ENCODE measurements at places on chromosomes 7 and 10.
A peak's percentile ranks its signal among the peaks of the same experiment; 100 is the strongest.

DNA sequence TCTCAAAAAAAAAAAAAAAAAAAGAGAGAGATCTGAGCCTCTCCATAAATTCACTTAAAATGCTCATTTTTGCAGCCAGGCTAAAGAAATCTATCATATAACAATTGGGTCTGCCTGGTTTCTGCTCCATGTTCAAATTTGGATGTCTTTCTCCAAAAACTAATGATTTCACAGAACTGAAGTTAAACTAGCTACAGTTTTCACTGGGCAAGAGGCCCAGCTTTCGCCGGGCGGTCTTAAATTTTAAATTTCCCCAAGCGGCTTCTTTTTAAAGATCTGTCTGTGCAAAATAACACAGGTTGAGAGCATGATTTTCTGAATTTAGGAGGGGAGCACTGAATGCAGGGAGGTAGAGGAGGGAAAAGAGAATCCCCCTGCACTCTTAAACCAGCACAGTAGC, 603.4 kb downstream of the KCNMA1 start:
- DNase-seq = no peak

DNA sequence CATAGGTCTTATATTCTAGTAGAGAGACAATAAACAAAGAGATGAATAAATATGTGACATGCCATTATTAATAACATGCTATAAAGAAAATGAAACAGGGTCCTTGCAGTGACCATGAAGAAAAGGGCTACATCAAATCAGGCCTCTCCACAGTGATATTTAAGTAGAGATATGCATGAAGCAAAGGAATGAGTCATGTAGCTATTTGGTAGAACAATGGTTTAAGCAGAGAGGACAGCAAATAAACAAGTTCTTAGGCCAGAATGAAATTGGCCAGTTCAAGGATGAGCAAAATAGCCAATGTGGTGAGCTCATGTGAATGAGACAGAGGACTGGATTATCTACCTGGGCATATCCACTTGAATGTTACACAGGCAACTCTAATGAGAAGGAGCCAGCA, 172.2 kb upstream of the FERD3L start:
- DNase-seq = no peak

GRCh38 chr7:132321387-132321786, 254.9 kb downstream of the PLXNA4 start:
- no peak for DNase-seq

GRCh38 chr10:92755725-92756124, 66.0 kb downstream of the HHEX start:
- no peak for DNase-seq

- no peak for DNase-seq
These were observed 124.2 kb upstream of the PDLIM1 start for GRCh38 chr10:95414844-95415485.

DNA sequence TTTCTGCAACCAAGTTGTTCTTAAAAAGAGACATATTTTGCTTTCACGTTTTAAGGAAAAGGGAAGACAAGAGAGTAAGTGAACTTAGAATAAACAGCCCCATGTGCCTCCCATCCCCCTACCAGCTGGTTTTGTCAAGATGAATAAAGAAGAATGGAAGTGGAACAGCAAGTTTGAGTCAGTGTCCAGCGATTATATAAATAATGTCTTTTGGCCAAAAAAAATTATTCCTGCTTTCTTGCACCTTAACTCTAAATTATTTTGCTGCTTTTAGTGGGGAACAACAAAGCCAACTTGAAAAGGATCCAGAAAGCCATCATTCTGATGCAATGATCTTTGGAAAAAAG, 82.4 kb upstream of the TRIL start:
- DNase-seq = no peak

GRCh38 chr7:127769137-127769536, 117.1 kb downstream of the SND1 start:
- no peak for DNase-seq

DNA sequence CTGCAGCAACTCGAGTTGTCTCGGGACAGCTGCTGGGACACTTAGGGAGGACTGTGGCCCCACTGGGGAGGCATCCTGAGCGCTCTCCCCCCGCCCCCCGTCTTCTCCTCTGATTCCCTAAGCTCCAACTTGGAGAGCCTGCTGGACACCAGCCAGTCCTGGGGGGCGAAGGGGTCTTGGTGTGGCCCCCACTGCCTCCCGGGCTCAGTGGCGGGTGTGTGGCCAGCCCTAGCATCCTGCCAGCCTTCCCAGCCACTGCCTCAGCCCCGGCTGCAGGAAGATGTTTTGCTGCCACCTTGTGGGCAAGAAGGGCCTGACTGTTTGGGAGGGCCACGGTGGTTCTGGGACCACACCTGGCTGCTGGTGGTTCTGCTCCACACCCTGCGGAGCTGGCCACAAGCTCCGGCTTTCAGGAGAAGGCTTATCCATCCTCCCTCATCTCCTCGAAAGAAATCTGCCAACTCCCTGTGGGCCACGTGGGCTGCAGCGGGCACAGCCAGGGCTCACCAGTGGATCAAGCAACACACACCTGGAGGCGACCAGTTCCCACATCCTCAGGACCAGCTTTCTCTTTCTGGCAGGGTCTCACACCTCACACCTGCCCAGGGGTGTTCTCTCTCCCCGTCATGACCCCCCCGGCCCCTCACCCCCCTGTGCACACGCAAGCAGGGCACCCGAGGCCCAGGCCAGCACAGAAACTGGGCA, 24.8 kb downstream of the AGAP3 start:
- peak; percentile 68 for DNase-seq

- DNase-seq = peak; percentile 12
These were observed 115.0 kb downstream of the FAM107B start for GRCh38 chr10:14659626-14660196.

DNA sequence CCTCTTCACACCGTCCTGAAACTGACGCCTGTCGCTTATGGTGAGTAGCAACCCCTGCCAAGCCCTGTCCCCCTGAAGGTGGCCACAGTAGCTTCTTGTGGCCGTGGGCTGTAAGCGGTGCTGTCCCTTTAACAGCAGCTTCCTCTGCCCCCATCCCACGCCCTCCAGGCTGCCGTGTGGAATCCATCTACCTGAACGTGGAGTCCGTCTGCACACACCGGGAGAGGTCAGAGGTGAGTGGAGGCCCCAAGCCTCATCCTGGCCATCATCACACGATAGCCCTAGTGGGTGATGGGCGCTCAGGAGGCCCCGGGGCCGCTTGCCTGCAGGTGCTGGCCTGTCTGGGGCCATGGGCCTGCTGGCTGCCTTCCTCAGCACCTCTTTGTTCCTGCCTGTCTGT, 21.2 kb downstream of the PFKFB3 start:
- no peak for DNase-seq

DNA sequence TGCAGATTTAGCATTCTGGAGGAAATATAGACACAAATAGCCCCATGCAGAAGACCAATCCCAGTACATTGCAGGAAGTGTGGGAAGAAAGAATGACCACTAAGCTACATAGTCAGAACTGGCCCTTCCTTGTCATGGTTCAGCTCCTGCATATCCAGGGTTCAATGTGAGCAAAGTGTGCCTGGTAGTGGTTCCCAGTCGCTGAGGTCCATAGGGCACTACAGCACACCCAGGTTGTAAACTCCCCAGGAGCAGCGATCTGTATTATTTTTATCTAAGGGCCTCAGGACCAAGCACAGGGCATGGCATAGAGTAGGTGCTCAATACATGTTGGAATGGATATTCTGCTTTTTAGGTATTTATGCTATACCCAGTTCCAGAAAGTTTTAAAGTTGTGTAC, 114.4 kb downstream of the RTKN2 start:
- no peak for DNase-seq

GRCh38 chr7:49001610-49002033, 77.3 kb downstream of the CDC14C start:
- DNase-seq = no peak

- no peak for DNase-seq
These were observed 10.6 kb upstream of the TRPV6 start for GRCh38 chr7:142896151-142896550.

- no peak for DNase-seq
These were observed 58.9 kb downstream of the HIPK2 start for GRCh38 chr7:139718859-139719258.

- no peak for DNase-seq
These were observed 620 bp downstream of the BET1 start for GRCh38 chr7:94003446-94004023.

GRCh38 chr7:138387755-138388475, 72.1 kb upstream of the TRIM24 start:
- no peak for DNase-seq

DNA sequence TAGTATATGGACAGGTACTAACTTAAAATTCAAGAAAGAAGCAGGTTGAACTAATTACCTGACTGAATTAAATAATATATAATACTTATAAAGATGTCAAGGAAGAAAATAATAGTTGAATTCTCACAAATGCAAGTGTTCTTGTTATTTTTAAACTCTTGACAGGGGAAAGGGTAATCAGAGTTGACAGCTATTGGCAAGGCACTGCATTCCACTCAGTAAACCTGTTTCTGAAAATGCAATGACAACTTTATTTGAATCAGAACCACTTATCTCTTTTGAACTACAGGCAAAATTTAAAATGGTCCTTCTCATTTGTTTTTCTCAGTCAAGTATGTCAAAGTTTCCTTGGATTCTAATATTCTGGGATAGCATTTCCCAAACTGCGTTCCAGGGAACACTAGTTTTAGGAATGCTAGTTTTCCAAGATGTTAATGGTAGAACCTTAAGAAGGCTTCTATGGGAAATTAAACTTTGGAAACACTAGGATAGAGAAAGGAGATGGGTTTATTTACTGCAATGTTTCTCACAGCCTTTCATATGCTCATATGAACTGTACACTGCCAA, 103.7 kb upstream of the LRRN3 start:
- no peak for DNase-seq

DNA sequence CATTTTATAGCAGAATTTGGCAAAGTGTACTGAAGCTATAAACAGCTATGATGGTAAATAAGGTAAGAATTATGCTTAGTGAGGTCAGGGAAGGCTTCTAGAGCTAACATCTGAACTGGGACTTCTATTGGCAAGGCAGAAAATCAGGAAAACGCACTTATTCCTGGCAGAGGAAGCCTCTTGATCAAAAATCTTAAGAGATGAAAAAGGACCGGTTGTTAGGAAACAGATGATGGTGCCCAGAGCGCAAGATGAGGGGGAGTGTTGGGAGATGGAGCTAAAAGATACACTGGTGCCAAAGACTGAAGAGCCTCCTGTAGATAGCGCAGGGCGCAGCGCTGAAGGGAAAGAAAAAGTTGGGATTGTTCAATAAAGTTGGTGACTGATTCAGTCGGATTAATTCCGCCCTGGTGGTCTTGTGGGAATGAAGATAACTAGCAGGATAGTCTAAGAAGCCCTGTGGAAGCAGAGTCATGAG, 550 bp upstream of the CALU start:
- no peak for DNase-seq

DNA sequence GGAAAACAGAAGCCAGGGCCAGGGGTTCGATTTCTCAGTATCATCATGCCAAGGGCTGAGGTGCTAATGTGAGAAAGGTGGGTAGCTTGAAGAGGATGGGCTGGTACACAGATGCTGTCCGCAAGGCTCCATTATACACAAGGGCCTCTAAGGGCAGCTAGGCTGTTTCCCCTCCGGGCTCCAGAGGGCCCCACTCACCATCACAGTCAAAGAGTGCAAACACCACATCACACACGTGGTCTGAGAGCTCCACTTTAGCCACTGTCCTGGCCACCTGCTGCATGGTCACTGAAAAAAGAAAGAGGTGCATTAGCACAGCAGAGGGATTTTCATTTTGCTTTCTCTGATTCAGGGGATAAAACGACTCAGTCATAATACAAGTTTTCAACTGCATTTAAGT, 20.9 kb upstream of the DNAJB12 start:
- DNase-seq = no peak

DNA sequence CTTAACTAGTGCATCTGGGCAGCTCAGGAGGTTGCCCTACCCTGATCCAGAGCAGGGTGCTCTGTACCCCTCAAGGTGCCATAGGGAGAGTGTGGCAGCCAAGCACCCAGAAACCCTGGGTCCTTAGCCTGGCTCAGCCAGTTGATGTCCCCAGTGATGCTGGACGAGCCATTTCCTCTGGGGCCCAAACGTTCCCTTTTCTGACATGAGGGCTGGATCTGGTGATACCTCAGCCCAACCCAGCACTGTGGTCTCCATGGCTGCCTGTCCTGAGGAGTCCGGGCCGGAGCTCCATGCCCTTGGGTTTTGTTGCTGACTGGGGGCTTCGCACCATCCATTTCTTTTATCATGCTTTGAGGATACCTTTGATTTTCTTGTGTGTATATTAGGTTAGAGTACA, 87.9 kb upstream of the IKZF1 start:
- DNase-seq = no peak

DNA sequence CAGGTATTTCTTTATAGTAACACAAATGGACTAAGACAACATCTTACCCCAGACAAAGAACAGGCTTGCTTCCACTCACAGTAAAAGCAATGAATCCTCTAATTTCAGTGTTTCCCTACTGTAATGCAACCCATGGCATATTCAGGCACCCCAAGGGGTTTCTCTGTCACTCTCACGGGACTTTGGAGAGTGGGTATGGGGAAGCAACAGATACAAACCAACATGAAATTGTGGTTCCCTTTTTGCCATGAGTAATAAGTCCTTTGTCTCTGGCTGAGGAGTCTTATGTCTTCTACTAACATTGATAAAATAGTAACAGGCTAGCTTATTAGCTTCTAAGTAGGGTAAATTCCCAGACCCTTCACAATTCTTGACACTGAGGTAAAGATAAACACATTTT, 51.4 kb upstream of the AOAH start:
- DNase-seq = no peak

GRCh38 chr7:69276011-69276729, 322.1 kb upstream of the AUTS2 start:
- DNase-seq = no peak

DNA sequence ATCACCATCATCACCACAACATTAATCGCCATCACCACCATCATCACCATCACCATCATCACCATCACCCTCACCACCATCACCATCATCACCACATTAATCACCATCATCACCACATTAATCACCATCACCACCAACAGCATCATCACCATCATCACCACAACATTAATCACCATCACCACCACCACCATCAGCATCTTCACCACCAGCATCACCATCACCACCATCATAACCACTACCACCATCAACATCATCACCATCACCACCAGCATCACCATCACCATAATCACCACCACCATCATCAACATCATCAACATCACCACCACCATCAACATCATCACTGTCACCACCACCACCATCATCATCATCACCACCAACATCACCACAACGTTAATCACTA, 124.6 kb downstream of the WDFY4 start:
- DNase-seq = no peak

Measured in activated T-cell treated with anti-CD3 and anti-CD28 coated beads for 1 hour (primary cell).